Progenitor cell of endocrine pancreas (in vitro differentiated cells): ENCODE measurements at places on chromosomes 2 and 18. TPM values are rescaled to one million over a fixed set of nuclear protein-coding genes. Genes with fewer than 3 reads are reported as not detected.

FNDC4 gene
- 10.2 and 12.2 TPM in 2 replicates for total RNA-seq

MYO5B gene
- total RNA-seq = 39.1 and 44.1 TPM in 2 replicates

AGXT gene
- 1.0 and 1.2 TPM in 2 replicates for total RNA-seq

DSG4 gene
- total RNA-seq = not detected in 2 replicates

ANKRD30B gene
- total RNA-seq = not detected in 2 replicates

TMEM182 gene
- total RNA-seq = 6.4 and 8.1 TPM in 2 replicates

PROC gene
- total RNA-seq = 18.7 and 25.3 TPM in 2 replicates

RASGRP3 gene
- 0.49 TPM in 1 of 2 replicates, not detected in the other for total RNA-seq

MFF gene
- 84.8 and 94.7 TPM in 2 replicates for total RNA-seq

LRP2 gene
- 42.2 and 44.4 TPM in 2 replicates for total RNA-seq

C2orf66 gene
- total RNA-seq = 0.38 and 0.40 TPM in 2 replicates

CD302 gene
- total RNA-seq = 3.6 and 3.9 TPM in 2 replicates

FLACC1 gene
- total RNA-seq = 0.55 and 0.69 TPM in 2 replicates
